ENCODE measurements at places on chromosomes 2 and 18.

GRCh38 chr2:12335131-12335530 lies 381.6 kb upstream of the TRIB2 start:
- DNase-seq = no peak

DNA sequence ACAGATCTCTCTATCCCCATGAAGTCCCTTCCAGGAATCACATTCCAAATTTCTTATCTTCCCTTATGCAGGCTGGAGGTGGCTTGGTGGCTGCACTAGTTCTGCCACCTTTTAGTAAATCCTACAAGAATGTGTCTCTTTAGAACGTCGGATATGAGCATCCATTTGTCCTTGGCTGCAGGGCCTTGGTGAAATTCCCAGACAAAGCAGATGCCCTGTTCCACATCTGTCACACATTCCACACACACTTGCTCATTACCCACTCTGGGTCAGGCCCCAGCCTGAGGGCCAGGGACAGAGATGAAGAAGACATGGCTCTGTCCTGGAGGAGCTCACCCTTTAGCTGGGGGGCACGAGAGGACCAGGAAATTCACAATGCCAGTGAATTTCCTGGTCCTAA lies 31.2 kb upstream of the GPR17 start:
- no peak for DNase-seq

GRCh38 chr2:156311976-156312375 lies 20.5 kb downstream of the NR4A2 start:
- DNase-seq = no peak

GRCh38 chr2:157932480-157933159 lies 56.5 kb upstream of the ACVR1 start:
- no peak for DNase-seq

- no peak for DNase-seq
Measured at GRCh38 chr18:36613069-36613468, 215.7 kb downstream of the TPGS2 start.

DNA sequence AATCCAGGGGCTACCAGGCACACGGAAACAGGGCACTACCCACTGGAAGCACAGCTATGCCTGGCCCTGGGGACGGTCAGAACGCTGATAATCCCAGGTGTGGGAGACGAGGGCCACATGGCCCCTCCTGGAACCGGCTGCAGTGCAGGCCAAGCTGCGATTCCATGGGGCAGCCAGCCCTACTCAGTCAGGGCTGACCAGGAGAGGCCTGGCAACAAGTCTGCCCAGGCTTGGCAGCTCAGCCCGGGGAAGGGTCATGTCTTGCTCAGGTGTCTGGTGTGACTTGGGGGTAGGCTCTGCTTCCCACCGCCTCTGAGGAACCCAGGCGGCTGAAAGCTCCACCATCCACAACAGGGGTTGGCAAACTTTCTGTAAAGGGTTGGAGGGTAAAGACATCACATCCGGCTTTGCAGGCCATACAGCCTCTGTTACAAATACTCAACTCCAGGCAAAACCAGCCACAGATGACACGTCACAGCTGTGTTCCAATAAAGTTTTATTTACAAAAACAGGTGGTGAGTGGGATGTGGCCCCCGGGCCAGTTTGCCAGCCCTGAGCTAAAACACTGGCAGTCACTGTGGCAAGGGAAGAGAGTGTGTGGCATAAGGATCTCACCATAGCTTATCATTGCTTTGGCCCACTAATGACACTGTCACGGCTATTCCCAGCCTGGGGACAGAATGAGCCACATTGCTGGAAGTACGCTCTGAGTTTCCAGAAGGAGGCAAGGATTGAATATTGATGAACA lies 85.2 kb downstream of the NDUFA10 start:
- no peak for DNase-seq

- no peak for DNase-seq
Measured at GRCh38 chr2:176614049-176614448, 344.8 kb downstream of the MTX2 start.

DNA sequence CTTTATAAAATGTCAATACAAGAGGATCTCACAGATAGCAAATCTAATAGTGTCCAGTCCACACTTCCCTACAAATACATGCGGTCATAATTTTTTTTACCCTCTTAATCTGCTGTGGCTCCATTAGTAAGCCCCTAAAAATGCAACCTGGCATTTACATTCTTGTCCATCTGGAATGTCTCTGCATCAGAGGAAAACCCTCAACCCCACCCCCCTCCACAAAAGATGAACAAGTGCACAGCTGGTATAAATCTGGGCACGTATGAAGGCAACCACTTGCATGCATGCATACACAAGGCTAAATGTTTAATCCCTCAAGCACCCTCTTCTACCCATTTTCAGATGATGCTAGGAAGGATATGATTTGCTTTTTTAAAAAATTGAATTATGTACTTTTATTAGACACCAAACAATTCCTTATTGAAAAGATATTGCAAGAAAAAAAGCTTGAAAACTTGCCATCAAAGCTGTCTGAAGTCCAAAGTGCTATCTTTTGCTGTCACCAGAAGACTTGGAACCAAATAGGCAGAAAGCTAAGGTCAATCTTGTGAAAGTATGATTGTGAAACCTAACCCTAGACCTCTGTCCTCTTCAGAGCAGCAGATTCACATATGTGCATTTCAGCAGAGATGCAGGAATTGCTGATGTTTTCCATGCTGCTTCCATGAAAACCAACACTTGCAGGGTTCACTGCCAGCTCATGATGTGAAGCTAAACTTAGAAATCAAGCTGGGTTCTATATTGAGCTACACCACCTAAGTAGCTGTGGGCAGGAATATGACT lies 39.0 kb downstream of the IRS1 start:
- DNase-seq = no peak

DNA sequence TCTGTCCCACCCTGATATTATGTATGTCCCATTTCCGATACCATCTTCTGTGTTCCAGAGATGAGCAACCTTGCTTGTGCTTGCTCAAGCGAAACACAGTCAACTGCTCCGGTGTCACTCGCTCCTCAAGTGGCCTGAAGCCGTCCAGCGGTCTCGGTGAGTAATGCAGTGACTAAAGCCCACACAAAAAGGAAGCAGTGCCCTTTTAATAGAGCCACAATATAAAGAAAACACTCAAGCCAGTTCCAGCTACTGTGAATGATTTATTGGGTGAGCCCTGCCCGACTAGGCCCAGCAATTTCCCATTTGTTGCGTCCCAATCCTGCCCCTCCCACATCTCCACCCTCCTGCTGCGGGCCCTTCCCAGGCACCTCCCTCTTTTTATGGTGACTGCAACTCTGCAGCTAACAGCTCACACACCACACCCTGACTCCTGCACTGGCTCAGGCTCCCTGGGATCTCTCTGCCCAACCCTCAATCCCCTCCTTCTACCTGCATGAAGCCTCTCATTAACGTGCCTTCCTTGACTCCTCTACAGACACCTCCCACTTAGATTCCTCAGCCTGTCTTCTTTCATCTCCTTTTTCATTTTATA lies 44.2 kb upstream of the DSC1 start:
- peak; percentile 68 for DNase-seq

DNA sequence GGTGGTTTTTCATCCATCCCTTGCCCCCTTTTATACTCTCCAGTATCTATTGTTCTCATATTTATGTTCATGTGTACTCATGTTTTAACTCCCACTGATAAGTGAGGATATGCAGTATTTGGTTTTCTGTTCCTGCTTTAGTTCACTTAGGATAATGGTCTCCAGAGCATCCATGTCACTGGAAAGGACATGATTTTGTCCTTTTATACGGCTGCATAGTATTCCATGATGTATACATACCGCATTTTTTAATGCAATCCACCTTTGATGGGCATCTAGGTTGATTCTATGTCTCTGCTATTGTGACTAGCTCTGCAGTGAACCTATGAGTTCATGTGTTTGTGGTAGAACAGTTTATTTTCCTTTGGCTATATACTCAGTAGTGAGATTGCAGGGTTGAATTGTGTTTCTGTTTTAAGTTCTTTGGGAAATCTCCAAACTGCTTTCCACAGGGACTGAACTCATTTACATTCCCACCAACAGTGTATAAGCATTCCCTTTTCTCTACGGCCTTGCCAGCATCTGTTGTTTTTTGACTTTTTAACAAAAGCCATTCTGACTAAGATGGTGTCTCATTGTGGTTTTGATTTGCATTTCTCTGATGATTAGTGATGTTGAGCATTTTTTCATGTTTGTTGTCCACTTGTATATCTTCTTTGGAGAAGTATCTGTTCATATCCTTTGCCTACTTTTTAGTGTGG lies 420.2 kb downstream of the THSD7B start:
- DNase-seq = no peak

GRCh38 chr2:175579646-175580045 lies 398.1 kb upstream of the ATP5MC3 start:
- DNase-seq = no peak

- DNase-seq = no peak
Measured at GRCh38 chr2:194824450-194824849, 832.6 kb upstream of the SLC39A10 start.

DNA sequence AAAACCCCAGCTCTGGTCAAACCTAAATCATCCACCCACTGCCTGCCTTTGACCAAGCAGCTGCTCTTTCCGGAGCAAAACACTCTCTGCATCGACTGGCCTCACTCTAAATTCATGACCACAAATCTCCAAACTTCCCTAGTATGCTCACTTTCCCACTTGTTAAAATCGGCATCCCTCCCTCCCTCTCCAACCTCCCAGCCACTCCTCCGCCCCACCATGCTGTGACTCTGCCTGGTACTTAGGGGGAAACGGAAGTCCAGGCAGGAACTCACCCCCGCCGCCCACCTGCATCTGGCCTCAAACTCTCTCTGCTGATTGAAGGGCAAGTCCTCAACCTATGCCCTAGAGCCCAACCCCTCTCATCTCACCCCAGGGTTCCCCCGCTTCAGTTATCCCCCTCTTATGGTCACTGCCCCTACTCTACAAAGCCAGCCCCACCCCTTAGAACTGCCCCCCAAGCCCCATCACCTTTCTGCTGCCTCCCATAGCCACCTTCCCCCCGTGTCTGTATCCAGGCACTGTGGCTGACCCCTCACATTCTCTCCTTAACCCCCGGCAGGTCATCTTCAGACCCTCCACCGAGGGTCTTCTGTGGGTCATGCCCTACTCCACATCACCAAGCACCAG lies 3.8 kb upstream of the ADRA2B start:
- no peak for DNase-seq

DNA sequence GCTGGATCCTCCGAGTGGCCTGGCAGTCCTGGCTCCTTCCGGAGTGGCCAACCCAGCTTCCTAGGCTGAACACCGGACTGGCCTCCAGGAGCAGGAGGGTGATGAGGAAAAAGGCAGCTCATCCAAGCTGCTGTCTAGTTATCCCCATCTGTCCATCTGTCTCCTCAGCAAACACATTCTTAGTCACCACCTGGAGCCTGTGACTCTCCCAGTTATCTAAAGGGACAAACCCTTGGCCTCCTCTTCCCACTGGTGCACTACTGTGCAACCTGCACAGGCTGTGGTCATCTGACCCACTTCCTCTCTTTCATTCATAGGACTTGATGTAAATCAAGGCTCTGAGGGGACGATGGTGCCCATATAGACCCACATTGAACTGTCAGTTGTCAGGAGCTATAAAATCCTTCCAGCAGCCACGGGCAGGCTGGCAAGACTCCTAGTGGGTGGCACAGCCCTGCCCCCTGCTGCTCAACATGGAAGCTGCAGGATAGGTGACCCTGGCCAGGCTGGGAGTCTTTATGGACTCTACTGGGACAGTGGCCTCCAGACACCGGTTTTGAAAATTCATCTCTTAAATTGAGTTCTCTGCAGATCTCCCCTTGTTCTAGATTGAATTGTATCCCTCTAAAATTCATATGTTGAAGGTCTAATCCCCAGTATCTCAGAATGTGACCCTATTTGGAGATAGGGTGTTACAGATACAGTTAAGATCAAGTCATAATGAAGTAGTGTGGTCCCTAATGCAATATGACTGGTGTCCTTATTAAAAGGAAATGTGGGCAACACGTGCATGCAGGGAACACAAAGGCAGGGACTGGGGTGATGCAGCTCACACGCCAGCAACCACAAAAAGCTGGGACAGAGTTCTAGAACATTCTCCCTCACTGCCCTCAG lies 29.3 kb upstream of the DUSP2 start:
- peak; percentile 90 for DNase-seq

DNA sequence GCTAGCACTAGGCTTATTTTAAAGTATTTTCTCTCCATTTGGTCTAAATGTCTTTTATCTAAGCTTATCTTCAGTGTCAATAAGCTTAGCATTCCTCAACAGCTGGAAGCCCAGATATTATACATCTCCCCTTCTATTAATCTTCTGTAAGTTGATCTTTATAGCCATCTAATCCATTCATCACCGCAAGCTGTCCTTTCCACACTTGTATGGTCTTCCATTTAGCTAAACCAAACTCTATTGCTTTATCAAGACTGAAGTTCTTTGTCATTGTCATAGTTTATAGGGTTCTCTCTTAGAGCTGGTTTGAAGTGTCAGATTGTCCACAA lies 101.3 kb upstream of the GPR45 start:
- DNase-seq = no peak

- no peak for DNase-seq
Measured at GRCh38 chr2:105395691-105396090, 3.2 kb downstream of the FHL2 start.

- DNase-seq = no peak
Measured at GRCh38 chr18:57728941-57729511, 74.1 kb downstream of the ATP8B1 start.

DNA sequence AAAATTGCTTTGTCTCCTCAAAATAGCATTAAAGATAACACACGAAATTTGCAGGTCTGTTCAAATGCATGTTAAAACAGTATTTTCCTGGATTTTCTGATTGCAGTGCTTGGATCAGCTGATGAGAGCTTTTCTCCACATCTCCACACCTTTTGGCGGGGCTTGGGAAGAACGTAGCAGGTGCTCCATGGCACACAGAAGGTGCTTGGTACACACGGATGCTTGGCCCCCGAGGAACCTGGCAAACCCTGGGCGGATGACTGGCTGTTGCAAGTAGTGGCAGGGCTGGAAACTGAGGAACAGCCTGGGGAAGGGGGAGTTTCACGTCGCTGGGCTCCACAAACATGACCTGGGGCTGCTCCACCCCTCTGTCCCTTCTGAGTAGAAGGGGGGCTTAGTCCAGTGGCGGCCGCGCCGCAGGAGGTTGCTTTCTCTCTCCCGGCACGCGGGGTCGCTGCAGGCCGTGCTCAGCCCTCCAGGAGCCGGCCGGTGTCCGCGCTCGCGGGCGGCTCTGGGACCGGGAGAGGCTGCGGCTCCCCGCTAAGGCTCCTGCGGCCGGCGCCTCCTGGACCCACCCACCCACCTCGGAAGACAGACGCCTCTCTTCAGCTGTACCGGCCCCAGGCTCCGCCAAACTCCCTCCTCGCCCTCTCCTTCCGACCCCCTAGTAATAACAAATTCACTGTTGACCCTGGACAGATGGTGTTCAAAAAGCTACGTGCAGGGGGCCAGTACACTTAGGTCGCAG lies 69.3 kb downstream of the MARCO start:
- peak; percentile 68 for DNase-seq

GRCh38 chr2:31511376-31511775 lies 69.4 kb downstream of the SRD5A2 start:
- no peak for DNase-seq

GRCh38 chr2:196068271-196069209 lies at the start of gene DNAH7:
Gene DNAH7 (minus strand): TSS chr2:196068837. CDS start chr2:196068711, 126 bp downstream.
- DNase-seq = peak; percentile 89

GRCh38 chr18:50429207-50429948 lies 54.5 kb downstream of the SKA1 start:
- no peak for DNase-seq

Data from pancreas (tissue), 10 donors.